ENCODE measurements at places on chromosomes 13 and 19. TPM values are rescaled to one million over a fixed set of nuclear protein-coding genes. Genes with fewer than 3 reads are reported as not detected.

- DNase-seq: no peak
Measured at GRCh38 chr13:113937527-113938180, 36.2 kb downstream of the C13orf46 start.

GRCh38 chr19:13299838-13300237 lies 149.6 kb downstream of the IER2 start:
- DNase-seq: no peak

The FAAP24 gene
- polyA plus RNA-seq: 3.2 TPM

DNA sequence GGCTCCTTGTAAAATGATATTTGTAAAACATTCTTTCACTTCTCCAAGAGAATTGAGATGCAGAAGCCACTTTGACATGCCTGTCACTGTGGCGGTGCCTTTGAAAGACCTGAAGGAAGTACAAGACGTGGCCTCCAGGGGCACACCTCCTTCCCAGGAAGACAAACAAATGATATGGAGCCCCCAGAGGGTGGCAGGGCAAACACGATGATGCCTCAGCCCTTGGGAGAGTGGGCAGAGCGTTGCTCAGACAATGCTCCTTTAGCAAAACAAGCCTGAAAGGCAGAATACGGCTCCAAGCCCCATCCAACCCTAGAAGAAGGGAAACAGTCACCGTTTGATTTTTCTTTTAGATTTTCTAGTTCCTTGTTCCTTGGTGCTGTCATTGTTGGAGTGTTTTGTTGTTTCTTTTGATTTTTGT lies 9.2 kb upstream of the ATP12A start:
- DNase-seq: no peak

DNA sequence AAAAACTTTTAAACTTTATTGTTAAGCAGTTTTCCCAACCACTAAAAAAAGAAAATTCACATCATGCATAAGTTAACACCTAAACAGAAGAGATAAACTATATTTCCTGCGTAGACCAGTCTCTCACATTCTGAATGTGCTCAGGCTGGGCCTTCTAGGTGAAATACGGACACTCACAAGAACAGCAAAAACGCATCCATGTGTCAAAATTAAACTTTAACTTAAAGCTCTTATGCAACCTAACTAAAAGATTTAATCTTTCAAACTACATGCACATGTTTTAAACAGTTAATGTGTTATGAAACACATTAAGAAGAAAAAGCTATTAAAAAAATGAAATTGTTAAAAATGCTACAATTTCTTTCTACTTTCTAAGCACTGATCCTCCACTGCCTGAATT lies 2.6 kb downstream of the SAFB2 start:
- DNase-seq: no peak

GRCh38 chr19:49200238-49200862 lies 42.8 kb downstream of the TRPM4 start:
- no peak for DNase-seq

The TSHZ3 gene
- 15.1 TPM for polyA plus RNA-seq

The RAB8A gene
- polyA plus RNA-seq: 72.5 TPM
